ENCODE measurements at places on chromosomes 3 and 15. TPM values are rescaled to one million over a fixed set of nuclear protein-coding genes. Genes with fewer than 3 reads are reported as not detected.
A peak's percentile ranks its signal among the peaks of the same experiment; 100 is the strongest.

Gene LPCAT4
- total RNA-seq, result 3.9 TPM

Gene ERICH6
- not detected for total RNA-seq

DNA sequence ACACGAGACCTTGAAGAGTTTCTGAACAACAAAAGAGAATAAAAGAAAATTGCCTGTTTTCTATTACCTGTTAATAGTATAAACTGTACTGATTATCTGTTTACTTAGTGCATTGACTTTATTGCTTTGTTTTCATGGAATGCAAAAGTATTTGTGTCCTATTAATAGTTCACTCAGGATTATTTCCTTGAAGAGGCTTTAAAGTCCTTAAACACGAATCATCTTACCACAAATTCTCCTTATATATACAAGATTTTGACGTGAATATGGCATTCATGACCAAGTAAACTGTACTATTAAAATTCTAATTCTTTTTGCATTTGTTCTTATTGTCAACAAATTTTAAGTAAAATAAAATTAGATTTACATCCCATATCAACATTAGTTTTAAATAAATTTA is 513.0 kb downstream of the NTRK3 start:
- peak; percentile 49 for DNase-seq

GRCh38 chr3:105304487-105304886 is 62.2 kb upstream of the ALCAM start:
- DNase-seq, result peak; percentile 72

- DNase-seq, result peak; percentile 69
Measured at GRCh38 chr15:65384895-65385869, 7.4 kb upstream of the IGDCC3 start.

DNA sequence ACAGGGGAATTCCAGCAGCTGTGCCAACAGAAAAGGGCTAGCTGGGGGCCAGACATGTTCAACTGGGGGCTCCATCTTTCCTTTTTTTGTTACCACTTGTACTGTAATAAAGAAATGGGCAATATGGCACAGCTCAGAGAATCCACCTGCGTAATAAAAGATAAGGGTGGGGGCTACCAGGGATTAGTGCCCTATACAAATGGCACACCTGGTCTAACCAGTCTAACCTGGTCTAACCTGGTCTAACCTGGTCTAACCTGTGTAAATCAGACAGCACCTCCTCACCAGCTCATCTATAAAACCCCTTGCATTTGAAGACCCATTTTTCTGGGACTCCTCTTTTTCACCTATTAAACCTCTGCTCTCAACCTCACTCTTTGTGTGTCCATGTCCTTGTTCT is 26.2 kb upstream of the CLDN16 start:
- DNase-seq, result no peak

DNA sequence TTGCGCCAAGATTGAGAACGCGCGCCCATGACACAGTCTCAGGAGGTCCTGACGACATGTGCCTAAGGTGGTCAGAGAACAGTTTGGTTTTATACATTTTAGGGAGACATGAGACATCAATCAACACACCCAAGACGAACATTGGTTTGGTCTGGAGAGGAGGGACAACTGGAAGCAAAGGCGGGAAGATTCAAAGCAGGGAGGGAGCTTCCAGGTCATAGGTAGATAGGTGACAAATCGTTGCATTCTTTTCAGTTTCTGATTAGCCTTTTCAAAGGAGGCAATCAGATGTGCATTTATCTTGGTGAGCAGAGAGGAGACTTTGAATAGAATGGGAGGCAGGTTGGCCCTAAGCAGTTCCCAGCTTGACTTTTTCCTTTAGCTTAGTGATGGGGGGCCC is 828.4 kb upstream of the DPPA4 start:
- DNase-seq, result no peak

GRCh38 chr3:98188545-98188944 is 22.0 kb downstream of the OR5H15 start:
- no peak for DNase-seq

GRCh38 chr15:65189102-65189740 is 4.1 kb upstream of the CLPX start:
- peak; percentile 67 for DNase-seq
